GM19239 (cell line): ENCODE measurements at places on chromosomes 13 and 19.

- no peak for DNase-seq
Measured at GRCh38 chr13:25869941-25870340, 181.9 kb downstream of the SHISA2 start.

GRCh38 chr13:111511805-111512504 lies 191.5 kb downstream of the TEX29 start:
- no peak for DNase-seq

GRCh38 chr19:11361037-11361770 lies 6.0 kb downstream of the PLPPR2 start:
- DNase-seq = no peak

GRCh38 chr19:8611391-8611876 lies 919 bp upstream of the ADAMTS10 start:
- no peak for DNase-seq

DNA sequence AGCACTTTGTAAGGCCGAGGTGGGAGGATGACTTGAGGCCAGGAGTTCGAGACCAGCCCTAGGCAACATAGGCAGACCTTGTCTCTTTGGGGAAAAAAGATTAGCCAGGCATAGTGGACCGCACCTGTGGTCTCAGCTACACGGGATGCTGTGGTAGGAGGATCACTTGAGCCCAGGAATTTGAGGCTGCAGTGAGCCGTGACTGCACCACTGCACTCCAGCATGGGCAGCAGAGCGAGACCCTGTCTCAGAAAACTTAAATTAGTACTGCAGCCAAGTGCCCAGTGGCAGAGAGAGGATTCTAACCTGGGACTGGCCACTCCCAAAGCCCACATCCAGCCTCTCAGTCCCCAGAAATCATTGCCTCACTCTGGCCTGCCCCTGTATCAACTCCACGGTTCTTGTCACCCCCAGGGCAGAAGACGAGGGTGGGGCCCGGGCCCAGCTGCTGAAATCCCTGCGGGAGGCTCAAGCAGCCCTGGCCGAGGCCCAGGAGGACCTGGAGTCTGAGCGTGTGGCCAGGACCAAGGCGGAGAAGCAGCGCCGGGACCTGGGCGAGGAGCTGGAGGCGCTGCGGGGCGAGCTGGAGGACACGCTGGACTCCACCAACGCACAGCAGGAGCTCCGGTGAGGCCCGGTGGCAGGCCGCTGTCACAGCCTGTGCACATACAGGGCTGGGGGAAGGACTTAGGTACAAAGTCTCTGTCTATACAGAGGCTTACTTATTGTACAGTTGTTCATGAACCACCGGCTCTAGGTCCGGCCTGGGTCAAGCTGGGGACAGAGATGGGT lies 53.4 kb downstream of the KCNC3 start:
- DNase-seq = no peak

DNA sequence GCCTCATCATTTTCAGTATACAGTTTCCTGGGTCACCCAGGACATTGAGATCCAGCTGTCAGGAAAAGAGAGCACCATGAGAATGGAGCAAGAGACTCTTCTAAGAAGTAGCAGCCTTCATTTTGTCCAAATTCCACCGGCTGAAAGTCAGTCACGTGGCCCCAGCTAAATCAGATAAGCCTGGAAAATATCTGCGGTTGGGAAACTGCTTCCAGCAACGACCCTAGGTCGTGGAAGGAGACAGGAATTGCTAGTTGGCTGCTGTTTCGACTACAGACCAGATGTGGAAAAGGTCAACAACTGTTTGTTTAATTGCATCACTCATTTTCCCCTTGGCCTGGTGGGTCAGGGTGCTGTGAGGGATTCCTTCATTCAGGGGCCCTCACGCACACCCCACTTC lies 107.0 kb downstream of the ZNF536 start:
- DNase-seq = no peak

GRCh38 chr13:40776232-40776631 lies 5.2 kb upstream of the MRPS31 start:
- no peak for DNase-seq

DNA sequence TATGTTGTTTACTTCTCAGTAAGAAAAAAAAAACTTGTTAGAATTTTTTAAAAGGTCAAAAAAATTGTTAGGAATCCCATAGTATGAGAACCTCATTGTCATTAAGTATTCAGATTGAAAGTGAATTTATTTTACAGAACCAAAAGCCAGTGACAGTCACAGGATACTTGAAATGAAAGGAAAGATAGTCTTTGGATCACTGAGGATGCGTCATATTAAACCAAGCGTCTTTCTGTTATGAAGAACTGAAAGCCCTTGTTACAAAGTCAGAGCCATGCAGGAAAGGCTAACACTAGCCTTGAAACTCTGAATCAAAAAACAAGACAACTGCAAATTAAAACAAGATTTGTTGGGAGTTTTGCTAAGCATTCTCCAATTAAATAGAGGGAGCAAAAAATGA lies 1348.0 kb upstream of the SLC10A2 start:
- no peak for DNase-seq

GRCh38 chr19:23255700-23256099 lies 5.5 kb upstream of the ZNF724 start:
- DNase-seq = no peak

- peak; percentile 16 for DNase-seq
Measured at GRCh38 chr13:73090116-73090822, 31.5 kb downstream of the KLF5 start.

DNA sequence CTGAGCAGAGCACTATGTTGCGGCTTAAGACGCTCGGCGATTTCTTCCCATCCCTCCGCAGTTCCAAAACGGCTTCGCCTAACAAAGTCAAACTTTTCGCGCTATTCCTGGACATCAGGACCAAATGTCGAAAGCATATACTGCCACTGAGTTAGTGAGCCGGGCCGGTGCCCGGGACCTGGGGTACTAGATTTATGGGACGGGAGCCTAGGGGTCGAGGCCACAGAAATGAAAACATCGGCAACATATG lies 699 bp downstream of the RCBTB2 start:
- DNase-seq = no peak

GRCh38 chr13:42101821-42102585 lies 53.6 kb downstream of the DGKH start:
- DNase-seq = no peak

DNA sequence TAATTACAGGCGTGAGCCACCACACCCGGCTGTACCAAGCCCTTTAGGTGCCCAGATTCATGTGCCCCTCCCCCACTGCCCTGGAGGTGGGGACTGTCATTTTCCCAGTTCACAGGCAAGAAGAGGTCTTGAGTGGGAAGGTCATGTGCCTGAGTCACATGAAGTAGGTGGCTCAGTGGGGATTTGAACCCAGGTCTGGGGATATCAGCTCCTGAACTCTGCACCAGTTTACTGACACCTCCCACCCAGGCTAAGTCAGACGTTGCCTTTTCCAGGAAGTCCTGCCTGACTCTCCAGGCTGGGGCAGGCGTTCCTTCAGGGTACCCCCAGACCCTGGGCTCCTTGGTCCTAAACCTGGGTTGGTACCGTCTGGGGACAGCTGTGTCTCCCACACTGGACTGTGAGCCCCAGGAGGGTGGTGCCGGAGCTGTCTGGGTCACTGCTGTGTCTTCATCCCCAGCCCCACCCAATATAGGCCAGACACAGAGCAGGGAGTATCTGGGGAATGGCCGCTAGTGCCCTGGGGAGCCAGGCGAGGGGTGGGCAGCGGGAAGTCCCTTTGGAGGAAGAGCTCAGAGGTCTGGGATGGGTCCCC lies 8.6 kb downstream of the VASP start:
- DNase-seq = no peak

DNA sequence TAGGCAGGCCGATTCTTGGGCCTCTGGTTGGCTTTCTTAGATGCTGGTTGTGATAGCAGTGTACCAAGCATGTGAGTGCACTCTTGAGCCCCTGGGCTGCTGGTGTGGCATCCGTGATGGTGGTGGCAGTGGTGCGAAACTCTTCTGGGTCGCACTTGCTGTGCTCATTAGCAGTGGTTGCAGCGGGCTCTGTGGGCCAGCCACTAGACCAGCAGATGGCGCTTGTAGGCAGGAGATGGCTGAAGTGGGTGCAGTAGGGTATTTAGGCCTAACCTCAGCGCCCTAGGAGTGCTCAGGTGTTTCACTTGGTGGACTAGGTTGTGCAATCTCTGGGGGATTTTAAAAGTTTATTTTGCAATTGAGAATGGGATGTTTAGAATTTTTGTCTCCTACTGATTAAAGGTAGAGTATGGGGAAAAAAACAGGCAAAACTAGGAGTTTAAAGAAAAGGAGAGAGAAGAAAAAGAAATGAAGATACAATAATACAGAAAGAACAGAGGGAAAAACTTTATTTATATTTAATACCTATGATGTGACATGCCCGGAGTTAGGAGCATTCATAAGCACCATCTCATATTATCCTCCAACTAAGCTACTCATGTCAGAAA lies 4.3 kb upstream of the ZNF17 start:
- DNase-seq = peak; percentile 27

- DNase-seq = no peak
Measured at GRCh38 chr13:35388441-35389355, 87.8 kb downstream of the MAB21L1 start.

- no peak for DNase-seq
Measured at GRCh38 chr19:55601084-55601483, 996 bp downstream of the ZNF524 start.

- peak; percentile 1 for DNase-seq
Measured at GRCh38 chr13:104773775-104774174, 1707.6 kb upstream of the SLC10A2 start.

DNA sequence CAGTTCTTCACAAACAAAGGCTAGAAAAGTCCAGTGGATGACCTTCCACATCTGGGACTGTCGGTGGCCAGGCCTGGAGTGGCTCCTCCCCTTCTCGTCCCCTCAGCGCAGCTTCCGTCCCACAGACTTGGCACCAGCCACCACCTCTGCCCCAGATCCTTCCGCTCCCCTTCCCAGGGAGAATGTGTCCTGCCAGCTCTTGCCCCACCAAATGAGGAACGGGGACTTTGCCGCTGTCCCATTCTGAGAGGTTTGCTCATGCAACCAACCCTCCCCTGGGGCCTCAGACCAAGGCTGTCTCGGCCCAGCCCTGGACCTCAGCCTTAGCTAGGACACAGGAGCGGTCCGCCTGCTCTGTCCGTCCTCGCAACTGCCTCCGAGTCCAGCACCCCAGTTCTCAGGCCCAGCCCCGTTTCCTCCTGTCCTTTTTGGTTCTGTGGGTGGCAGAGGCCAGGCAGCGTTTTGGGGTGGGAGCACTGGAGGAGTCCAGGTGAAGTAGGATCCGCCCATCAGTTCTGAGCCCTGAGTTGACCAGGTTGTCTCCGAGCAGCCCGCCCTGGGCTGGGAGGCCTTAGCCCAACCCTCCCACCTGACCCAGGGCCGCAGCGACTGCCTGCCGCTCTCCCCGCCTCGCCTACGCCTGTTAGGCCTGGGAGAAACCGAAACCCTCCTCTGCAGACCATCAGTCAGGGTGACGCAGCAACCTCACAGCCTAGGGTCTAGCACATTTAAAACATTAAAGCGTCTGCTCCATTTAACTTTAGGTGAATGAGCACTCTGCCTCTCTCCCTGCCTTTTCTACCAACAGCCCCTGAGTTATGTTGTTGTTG lies 284.3 kb downstream of the FOXO1 start:
- DNase-seq = no peak

DNA sequence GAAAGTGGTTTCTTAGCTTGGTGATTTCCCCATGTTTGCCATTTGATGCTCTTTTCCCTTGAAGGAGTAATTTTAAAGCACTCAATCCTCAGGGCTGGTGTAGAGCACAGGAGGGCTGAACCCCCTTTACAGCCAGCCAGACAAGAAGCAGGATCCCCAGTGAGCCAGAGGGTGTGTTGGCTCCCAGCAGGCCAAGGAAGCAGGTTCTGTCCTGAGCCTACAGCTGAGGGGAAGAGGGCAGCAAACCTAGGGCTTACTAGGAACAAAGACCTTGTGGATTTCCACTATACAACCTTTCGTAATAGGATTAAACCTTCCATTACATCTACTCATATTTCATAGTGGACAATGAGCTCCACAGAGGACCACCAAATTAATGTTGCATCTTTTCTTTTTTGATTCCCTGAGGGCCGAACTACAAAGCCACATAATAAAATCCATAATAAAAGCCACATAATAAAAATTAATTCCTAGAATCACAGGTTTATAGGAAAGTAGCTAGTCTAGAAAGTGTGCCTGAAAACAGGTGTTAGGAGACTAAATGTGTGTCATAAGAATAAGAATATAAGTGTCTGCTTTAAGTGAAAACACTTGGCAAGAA lies 300.2 kb downstream of the DCLK1 start:
- no peak for DNase-seq

GRCh38 chr13:45544520-45544919 lies 71.0 kb downstream of the ERICH6B start:
- DNase-seq = no peak

- DNase-seq = no peak
Measured at GRCh38 chr13:44416301-44416700, 42.7 kb downstream of the SERP2 start.

DNA sequence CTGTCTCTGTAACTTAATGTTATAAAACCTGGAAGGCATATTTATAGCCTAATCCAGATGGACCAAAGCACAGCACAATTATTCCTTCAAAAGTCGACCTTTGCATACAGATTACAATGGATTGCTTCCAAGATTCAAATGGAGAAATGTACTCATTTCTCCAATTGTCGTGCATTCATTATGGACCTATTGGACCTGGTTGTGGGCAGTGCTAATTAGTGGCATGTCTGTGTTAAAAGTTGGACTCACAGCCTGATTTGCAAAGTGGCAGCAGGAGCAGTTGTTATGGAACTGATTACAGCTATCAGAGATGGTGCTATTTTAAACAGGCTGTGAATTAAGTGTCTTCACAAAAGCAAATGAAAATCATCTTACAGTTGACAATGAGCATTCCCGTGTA lies 1529.3 kb upstream of the SLC10A2 start:
- DNase-seq = no peak

DNA sequence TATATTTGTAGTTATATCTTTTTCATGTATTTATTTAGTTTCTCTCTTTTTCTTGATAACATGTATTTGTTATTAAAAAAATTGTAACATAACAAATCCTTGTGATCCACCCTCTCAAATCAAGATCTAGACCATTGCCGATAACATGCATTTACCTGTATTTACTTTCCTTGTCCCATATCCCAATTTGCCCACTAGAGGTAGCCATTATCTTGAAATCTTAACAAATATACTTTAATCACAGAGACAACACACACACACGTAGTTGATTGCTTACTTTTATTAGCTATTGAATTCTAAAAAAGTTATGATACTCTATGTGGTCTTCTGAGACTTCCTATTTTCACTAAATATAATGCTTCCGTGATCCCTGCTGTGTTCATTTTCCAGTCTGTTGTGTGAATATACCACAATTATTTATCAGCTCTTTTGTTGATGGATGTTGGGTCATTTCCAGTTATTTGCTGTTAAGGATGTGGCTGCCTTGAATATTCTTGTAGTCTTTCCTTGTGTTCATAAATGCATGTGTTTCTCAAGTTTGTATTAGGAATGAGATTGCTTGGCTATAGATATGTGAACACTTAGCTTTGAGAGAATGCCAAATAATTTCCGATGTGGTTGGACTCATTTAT lies 31.3 kb upstream of the ZMYM2 start:
- DNase-seq = no peak

GRCh38 chr13:36530050-36530789 lies 97.9 kb downstream of the CCNA1 start:
- DNase-seq = no peak

DNA sequence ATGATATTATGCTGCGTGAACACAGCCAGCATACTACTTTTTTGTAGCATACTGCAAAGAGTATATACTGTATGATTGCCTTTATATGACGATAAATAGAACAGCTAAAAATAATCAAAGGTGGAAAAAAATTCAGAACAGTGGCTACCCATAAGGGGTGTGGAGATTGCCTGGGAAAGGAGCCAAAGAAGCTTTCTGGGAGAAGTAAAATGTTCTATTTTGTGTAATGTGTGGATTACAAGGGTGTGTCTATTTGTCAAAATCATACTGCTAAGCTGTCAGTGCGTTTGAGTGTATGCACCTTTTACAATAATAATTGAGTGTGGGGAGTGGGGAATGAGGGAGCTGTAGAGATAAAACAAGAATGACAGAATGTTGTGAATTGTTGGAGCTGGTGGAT lies 45.2 kb upstream of the MTIF3 start:
- DNase-seq = no peak
